ENCODE measurements at places on chromosomes 3 and 15.

- DNase-seq, result no peak
These were observed 399.7 kb upstream of the THBS1 start for GRCh38 chr15:39181056-39181747.

DNA sequence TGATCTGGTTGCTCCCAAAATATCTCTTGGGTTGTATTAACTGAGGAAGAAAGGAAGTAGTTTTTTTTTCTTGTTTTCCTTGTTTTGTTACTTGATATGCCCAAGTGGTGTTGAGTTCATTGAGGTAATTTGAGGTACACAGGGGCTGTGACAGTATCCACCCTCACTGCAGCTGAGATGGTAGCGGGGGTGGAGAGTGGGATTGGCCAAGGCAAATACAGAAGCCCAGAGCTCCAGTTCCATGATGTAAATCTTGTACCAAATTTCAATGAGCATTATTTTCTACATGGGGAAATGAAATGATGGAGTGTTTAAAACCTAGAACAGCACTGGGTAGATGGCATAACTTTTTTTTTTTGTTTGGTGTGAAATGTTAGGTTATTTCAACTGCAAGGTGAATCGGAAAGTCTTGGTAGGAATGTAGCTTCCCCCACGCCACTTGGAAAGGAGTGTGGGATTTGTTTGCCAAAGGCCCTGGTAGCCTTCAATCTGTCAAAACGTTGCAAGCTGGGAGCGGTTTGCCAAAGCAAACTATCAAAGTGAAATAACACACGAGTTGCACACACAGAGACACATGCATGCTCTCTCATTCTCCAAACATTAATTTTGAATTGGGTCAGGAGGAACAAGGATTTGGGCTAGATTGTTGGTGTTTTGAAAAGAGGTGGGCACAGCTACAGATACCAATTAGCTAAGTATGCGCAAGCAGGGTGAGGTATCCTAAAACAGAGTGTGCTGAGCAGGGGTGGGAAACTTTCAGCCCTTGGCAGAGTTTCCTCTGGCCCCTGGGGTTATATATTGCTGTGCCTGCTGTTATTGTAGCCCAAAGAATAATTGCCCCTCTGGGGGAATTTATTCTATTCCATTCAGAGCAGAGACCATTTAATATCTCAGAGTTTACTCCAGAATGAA lies 34.6 kb downstream of the THSD4 start:
- no peak for DNase-seq

- DNase-seq, result no peak
These were observed 4.3 kb upstream of the FAM107A start for GRCh38 chr3:58581328-58582091.

DNA sequence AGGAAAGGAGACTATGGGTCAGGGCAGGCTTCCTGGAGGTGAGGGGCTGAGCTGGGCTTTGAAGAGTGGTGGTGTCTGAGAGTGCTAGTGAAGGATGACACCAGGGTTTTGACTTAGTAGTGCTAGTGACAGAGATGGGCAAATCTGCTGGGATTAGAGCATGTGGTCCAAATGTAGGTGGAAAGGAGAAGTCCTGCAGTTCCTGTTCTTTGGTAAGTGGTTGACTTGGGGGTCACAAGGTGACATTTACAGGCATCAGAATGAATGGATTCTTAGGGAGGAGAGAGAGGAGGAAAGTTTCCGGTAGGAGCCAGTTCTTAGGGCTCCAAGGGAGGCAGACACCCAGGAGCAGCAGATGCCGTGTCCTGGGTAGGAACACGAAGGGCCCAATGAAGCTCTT lies 796 bp upstream of the DOCK3 start:
- DNase-seq, result no peak

- DNase-seq, result no peak
These were observed 205.2 kb upstream of the NANOGP8 start for GRCh38 chr15:35290301-35290721.

DNA sequence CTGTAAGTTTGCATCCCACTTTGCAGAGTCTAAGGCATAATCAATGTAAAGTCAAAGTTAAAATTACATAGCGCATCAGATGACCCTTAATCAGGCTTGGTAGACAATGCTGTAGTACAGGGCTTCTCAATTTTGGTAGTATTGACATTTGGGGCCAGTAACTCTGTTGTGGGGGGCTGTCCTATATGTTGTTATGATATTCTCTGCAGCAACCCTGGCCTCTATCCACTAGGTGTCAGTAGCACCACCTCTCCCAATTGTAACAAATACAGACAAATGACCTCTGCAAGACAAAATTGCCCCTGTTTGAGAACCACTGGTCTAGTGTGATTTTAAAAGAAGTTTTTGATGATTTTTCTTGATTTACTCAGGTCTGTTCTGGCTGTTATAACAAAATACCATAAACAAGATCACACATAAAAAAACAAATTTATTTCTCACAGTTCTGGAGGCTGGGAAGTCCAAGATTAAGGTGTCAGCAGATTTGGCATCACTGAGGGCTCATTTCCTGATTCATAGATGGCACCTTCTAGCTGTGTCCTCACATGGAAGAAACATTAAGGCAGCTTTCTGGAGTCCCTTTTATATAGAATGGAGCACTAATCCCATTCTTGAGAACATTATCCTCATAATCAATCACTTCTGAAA lies 37.6 kb upstream of the SLC9A9 start:
- peak; percentile 17 for DNase-seq

GRCh38 chr3:101938262-101938847 lies 89.0 kb downstream of the NFKBIZ start:
- no peak for DNase-seq

DNA sequence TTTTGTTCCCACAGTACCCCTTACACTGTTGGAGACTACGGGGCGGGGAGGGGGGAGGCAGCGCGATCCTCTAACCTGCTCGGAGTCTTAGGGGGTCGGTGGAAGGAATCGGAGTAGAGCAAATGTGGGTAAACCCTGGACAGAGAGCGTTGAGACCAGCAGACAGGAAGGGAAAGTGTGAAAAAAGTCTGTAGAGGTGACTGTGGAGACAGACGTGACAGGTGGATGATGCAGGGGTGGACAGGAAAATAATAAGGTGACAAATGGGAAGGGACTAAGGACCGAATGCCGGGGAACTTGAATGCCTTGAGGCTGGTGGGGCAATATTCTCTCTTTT lies 424 bp downstream of the EAF2 start:
- peak; percentile 55 for DNase-seq

DNA sequence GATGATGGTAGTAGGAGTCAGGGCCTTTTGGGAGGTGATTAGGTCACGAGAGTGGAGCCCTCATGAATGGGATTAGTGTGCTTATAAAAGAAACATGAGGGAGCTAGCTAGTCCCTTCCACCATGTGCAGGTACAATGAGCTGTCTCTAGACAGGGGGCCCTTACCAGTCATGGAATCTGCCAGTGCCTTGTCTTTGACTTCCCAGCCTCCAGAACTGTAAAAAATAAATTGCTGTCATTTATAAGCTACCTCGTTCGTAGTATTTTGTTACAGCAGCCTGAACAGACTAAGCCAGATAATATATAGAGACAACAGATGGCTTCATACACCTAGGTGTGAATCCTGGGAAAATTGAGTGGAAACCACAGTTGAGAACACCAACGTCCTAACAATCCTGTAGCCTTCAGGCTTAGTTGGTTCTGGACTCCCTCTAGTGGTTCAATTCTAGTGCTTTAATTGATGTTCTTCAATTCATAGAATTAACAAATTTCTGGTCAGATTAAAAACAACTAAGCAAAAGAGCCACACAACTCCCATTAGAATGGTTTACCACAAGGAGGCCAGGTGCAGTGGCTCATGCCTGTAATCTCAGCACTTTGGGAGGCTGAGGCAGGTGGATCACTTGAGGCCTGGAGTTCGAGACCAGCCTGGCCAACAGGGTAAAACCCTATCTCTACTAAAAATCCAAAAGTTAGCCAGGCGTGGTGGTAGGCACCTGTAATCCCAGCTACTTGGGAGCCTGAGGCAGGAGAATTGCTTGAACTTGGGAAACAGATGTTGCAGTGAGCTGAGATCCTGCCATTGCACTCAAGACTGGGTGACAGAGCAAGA lies 21.3 kb upstream of the GATM start:
- DNase-seq, result no peak

DNA sequence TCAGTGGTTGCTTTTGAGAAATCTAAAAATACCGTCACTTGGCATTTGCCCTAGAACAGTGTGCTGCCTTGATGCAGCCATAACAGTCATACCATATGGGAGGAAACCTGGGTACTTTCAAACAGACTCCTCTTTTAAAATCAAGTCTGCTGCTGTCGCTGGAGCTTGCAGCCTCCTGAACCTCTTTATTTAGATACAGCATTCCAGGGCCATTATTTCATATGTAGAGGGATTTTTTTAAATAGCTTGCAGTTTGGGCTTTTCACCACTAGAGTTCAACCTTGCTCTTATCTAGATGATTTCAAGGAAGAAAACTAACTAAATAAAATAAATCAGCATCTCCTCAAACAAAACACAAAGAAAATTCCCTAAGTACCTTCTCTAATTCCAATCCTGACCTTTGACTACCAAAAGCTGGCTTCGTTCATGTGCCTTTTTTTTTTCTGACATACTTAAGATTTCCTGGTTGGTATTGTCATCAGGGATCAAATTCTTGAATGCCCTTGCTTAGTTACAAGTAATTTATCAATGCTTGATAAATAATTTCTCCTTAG lies 111.6 kb downstream of the KBTBD8 start:
- DNase-seq, result no peak

GRCh38 chr3:157046520-157046919 lies 113.4 kb downstream of the CCNL1 start:
- DNase-seq, result no peak

- no peak for DNase-seq
These were observed 82.8 kb upstream of the MEX3B start for GRCh38 chr15:82128401-82129148.

GRCh38 chr3:74331711-74332110 lies 282.7 kb downstream of the CNTN3 start:
- no peak for DNase-seq

DNA sequence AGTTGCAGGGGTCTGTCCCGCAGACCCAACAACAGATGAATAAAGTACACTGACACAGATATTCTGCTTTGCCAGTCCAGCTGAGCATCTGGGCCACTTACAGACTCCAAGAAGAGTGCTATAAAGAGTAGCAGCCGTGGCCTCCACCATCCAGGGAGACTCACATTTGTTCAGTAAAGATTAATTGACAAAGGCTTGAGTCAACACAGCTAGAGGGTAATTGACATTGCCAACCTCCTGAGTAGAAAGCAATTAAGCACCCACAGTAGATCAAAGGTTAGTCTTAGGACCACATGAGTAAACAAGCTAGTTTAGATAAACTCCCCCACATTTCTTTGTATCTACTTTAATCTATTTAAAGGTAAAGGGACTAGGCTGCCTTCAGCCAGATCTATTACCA lies 16.3 kb upstream of the CRTC3 start:
- DNase-seq, result no peak

DNA sequence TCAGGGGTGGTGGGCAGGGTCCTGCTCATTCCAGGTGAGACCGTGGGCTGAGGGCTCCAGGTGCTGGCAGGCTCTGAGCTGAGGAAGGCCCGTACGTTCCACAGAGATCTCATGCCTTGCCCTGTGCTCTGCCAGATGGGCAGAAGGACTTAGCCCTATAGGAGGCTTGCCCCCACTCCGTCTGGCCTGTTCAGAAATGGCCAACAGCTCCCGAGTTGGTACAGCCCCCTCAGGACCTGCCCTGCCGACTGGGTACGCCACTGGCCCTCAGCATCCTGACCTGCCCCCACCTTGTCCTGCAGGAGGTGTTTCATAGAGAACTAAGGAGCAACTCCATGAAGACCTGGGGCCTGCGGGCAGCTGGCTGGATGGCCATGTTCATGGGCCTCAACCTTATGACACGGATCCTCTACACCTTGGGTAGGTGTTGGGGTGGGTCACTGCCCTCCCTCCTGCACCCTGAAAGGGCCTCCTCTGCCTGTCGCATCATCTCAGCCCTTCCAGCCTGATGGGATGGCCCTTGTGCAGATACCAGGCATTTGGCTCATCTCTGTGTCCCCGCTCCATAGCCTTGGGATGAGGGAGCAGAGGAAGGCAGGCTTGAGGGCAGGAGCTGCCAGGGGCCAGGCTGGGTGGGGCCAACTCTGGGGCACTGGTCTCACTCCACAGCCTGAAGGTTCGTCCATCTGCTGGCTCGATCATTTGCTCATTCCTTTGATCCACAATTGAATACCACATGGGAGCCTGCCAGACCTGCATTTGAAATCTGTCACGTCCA lies 14.2 kb downstream of the TMEM43 start:
- no peak for DNase-seq

GRCh38 chr15:41597787-41598186 lies 38.8 kb downstream of the TYRO3 start:
- DNase-seq, result no peak

DNA sequence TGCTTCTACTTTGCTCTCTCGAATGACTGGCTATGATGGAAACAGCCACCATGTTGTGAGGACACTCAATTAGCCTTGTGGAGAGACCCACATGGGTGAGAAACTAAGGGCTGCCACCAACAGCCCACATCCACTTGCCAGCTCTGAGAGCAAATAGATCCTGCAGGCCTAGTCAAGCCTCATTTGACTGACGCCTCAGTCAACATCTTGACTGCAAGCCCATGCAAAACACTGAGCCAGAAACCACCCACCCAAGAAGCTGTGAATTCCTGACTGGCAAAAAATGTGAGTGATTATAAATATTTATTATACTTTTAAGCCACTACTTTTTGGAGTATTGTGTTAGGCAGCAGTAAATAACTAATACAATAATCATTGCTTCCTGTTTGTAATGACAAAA lies 58.4 kb downstream of the NOX5 start:
- no peak for DNase-seq

- DNase-seq, result no peak
These were observed 29.9 kb upstream of the PFN2 start for GRCh38 chr3:150000641-150001040.

DNA sequence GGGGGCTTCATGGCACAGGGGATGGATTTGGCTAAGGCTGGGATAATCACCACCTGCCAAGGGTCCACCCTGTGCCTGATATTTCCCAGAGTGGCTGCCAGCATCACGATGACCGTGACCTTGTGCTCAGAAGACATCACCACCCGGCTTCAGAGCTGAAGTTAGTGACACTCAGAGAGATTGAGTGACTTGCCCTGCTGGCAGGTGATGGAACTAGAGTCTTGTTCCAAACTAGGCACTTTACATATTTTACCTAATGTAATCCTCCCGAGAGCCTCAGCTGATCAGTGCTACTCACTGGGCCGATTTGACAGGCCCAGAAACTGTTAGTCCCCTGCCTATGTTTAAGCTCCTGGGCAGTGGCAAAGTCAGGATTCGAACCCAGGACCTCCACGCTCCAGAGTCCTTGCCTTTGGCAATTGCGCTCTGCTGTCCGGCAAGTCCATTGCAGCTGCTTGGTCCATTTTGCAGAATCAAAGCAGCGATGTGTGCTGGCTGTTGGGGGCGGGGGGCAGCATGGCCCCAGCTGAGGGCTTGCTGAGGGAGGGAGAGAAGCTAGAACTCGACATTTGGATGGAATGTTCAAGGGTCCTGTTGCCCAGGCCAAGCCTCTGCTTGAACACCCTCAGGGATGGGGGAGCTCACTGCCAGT lies 74.8 kb upstream of the GATA2 start:
- no peak for DNase-seq

- DNase-seq, result peak; percentile 82
These were observed 3.0 kb upstream of the ISLR2 start for GRCh38 chr15:74127255-74127953.

DNA sequence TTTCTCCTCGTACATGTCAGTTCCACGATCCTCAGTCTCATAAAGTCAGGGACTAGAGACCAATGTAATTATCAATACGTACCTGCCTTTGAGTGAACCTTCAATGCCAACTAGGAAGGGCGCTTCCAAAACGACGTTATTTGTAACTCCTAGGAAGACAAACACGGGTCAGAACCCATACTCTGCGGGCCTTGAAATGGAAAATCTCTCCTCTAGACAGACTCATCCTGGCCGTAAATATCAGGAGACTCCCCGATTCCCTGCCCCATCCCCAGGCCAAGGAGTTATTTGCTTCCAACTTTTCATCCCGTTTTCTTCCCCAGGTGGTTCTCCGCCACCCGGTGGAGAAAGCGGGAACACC lies 578 bp downstream of the OIP5 start:
- DNase-seq, result no peak
